Spinal cord (tissue), 10 donors: ENCODE measurements at places on chromosomes 2 and 18. TPM values are rescaled to one million over a fixed set of nuclear protein-coding genes. Genes with fewer than 3 reads are reported as not detected.

Gene IL1F10
- total RNA-seq, result not detected

Gene ADRA2B
- total RNA-seq, result 0.88 TPM

Gene SCYGR4
- not detected for total RNA-seq

Gene SERTAD2
- 5.0 TPM for total RNA-seq

Gene NAT8
- total RNA-seq, result not detected

Gene FKBP1B
- 72.4 TPM for total RNA-seq

GRCh38 chr2:74548900-74549826, 4.6 kb downstream of the LOXL3 start:
- no peak overlapping the region for H3K27ac ChIP-seq
- peak; percentile 61 for DNase-seq
- H3K27me3 ChIP-seq, result peaks cover 7% of the 10 kb centered on the region
- peaks cover 6% of the 10 kb centered on the region for H3K36me3 ChIP-seq
- peak overlapping the region; percentile 55 for H3K4me3 ChIP-seq

GRCh38 chr2:76406134-76406855, 695.6 kb upstream of the GCFC2 start:
- H3K4me3 ChIP-seq, result no peak overlapping the region
- H3K4me1 ChIP-seq, result no peaks in the 10 kb centered on the region
- H3K27me3 ChIP-seq, result no peaks in the 10 kb centered on the region
- no peaks in the 10 kb centered on the region for H3K36me3 ChIP-seq
- DNase-seq, result no peak

GRCh38 chr18:12849548-12849947, 34.5 kb downstream of the PTPN2 start:
- peaks cover 2% of the 10 kb centered on the region for H3K36me3 ChIP-seq
- no peaks in the 10 kb centered on the region for H3K27me3 ChIP-seq
- no peak for DNase-seq
- no peak overlapping the region for H3K4me3 ChIP-seq
- no peak overlapping the region for H3K27ac ChIP-seq
